Neural progenitor cell (in vitro differentiated cells): ENCODE measurements at places on chromosomes 1 and 21. TPM values are rescaled to one million over a fixed set of nuclear protein-coding genes. Genes with fewer than 3 reads are reported as not detected.
A peak's percentile ranks its signal among the peaks of the same experiment; 100 is the strongest.

The RHD gene
- total RNA-seq, result not detected in 2 replicates

DNA sequence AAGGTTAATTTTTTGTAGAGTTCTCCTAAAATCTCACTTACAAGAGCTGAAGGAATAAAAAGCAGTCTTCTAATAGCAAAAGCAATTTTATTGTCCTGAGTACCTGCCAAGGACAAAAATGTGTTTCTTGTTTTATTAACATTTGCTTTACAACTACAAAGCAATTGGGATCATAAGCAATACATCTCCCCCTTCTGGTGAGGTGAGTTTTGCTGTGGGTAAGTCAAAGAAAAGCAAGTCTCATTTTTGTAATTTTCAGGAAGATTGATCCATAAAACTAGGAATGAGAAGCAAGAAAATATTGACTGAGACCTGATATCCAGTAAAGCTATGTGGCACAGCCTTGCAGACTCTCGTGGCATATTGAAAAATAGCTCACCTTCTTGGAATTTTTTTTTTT, 2162.7 kb downstream of the NCAM2 start:
- DNase-seq, result no peak

DNA sequence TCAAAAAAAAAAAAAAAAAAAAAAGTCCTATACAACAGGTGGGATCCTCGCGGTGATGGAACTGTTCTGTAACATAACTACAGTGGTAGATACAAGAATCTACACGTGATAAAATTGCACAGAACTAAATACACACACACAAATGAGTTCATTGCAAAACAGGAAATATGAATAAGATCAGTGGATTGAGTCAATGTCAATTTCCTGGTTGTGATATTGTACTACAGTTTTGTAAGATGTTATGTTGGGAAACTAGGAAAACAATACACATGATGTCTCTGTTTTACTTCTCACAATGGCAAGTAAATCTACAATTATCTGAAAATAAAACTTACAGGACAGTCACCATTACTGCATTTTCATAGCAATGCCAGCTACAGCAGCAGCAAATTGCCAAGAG, 59.8 kb downstream of the ITGB3BP start:
- no peak for DNase-seq

The NPHS2 gene
- not detected in 2 replicates for total RNA-seq

GRCh38 chr1:68255301-68255700, 23.0 kb upstream of the WLS start:
- DNase-seq, result no peak

The TSEN15 gene
- total RNA-seq, result 52.6 and 72.3 TPM in 2 replicates

The TNFRSF18 gene
- total RNA-seq, result not detected in 2 replicates

The DRAXIN gene
- 27.1 and 31.3 TPM in 2 replicates for total RNA-seq

DNA sequence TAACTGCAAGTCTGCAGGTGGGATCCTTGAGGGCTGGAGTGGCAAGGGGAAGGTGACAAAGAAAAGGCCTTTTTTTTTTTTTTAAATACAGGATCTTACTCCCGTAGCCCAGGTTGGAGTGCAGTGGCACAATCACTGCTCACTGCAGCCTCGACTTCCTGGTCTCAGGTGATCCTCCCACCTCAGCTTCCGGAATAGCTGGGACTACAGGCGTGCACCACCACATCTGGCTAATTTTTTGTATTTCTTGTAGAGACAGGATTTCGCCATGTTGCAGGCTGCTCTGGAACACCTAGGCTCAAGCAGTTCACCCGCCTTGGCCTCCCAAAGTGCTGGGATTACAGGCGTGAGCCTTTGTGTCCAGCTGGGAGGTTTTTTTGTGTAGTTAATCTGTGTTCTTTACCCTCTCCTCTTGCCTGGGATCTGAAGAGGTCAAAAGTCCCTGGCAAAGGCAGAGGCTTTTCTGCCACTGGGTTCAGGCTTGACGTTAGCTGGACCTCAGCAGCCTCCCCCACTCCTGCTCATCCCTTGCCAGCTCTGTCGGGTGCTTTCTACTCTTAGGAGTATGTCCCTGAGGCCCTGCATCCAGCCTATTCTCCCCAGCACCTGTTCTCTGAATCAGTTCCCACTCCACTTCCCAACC, 5.2 kb downstream of the IL6R start:
- DNase-seq, result peak; percentile 67

DNA sequence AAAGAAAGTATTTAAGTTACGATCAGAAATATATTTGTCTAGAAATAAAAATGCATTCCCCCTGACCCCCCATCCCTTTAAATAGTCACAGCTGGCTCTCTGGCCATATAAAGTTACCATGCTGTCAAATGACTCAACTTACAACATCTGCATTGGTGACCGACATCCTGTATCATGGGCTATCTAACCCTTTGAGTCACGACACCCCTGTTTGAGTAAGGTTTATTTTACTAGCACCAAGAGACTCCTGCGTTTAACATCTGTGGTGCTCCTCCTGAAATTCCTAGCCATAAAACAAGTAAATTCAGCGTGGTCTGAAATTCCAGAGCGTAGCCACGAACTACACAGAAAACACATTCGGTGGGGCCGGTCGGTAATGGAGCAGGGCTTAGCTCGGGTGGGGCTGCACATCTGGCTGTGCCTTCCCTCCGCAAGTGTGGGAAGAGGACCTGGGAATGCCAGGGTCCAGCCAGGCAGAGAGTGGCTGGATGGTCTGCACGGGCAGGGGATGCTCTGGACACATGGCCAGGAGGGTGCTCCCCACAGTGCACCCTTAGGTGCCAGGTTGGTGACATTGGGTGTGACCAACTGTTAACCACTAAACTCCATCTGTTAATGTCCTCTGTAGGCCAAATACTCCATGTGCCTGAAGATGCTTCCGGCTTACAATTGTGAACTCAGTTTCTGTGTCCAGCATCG, 53.0 kb upstream of the CLDN14 start:
- DNase-seq, result no peak

DNA sequence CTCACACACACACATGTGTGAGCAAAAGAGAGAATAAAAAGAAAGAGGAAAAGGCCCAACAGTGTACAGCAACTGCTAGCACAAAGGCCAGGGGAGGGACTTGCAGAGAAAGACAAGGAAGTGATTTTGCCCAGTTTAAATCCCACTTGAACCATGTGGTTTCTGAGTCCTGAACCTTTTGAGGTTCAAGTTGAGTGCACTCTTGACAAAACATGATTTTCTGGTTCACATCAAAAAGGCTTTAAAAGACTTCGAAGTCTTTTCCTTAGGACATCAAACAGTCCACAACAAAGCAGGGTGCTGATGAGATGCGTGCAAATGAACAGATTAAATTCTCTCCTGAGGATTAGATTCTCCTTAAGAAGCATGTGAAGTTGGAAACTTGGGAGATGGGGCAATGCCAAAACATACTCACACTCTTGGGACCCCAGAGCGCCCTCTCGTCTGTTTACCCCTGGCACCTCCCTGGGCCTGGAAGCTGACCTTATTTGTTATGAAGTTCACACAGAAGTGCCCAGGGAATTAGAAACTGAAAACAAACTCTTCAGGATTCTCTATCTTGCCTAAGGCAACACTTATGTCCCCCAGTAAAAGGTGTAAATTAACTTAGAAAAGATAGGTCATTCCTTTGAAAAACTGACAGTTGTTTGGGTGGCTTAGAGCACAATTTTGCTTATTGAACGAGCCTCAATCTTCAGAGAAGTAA, 31.5 kb downstream of the RNF220 start:
- DNase-seq, result no peak

- DNase-seq, result no peak
These were observed 16.1 kb downstream of the TIE1 start for GRCh38 chr1:43316738-43317520.

The POFUT2 gene
- total RNA-seq, result 28.5 and 42.7 TPM in 2 replicates

GRCh38 chr1:170885551-170885950, 49.8 kb upstream of the MROH9 start:
- DNase-seq, result no peak

The PDC gene
- not detected in 2 replicates for total RNA-seq

The REN gene
- not detected in 2 replicates for total RNA-seq

The S100A5 gene
- total RNA-seq, result not detected in 2 replicates

DNA sequence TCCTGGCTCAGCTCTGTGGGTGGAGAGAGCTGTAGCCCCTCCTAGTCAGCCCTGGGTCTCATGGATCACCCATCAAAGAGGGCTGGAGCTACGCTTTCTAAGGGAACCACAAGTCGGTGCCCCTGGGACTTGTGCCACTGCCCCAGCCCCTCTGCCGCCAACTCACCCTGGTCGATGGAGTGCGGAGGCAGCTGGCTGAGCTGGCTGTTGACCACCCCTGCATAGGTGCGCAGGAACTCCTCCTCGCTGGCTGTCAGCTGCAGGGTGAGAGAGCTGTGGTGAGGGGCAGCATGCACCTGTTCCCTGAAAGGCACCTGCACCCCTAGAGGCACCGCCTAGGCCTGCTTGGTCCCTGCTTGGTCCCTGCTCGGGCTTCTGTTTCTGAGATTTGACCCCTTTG, 39.0 kb downstream of the CTNNBIP1 start:
- DNase-seq, result peak; percentile 0

DNA sequence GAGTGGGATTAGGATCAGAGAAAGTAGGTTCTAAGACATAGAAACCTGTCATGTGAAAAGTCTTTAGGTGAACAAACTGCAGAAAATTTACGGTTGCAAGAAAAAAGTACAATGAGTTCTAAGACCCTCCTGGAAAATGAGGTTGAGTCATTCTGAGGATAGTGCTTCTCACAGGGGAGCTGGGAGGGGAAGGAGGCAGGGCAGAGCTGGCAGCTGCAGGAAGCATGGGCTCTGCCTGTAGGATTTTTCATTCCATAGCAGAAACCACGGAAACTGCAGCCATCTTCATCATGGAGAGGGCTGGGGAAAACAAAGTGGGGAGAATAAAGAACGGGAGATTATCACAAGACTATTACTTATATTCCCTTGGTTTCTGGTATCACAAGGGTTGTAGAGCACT, 25.8 kb upstream of the THEM4 start:
- DNase-seq, result no peak

DNA sequence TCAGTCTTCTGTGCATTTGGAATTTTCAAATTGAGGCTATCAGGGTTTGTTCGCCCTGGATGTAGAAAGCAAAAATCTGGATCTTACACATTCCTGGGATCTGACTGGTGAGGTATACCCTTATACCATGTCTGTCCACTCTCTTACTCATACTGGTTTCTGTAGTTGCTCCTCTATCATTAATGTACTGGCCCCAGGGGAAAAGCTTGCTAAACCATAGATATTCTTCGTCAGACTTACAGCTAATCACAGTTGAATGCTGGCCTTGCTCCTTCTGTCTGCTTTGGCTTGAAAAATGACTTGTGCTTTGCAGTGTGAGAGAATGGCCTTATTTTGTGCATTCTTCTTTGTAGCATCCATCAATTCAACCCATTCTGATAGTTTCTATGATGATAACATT, 30.5 kb downstream of the TBCE start:
- no peak for DNase-seq

The FGR gene
- not detected in 2 replicates for total RNA-seq

The FMO5 gene
- total RNA-seq, result 0.28 and 0.82 TPM in 2 replicates
